ENCODE measurements at places on chromosomes 7 and 10. TPM values are rescaled to one million over a fixed set of nuclear protein-coding genes. Genes with fewer than 3 reads are reported as not detected.

AKR1C4 gene
- total RNA-seq: not detected

GLI3 gene
- 16.4 TPM for total RNA-seq

RABGEF1 gene
- 53.2 TPM for total RNA-seq

DNA sequence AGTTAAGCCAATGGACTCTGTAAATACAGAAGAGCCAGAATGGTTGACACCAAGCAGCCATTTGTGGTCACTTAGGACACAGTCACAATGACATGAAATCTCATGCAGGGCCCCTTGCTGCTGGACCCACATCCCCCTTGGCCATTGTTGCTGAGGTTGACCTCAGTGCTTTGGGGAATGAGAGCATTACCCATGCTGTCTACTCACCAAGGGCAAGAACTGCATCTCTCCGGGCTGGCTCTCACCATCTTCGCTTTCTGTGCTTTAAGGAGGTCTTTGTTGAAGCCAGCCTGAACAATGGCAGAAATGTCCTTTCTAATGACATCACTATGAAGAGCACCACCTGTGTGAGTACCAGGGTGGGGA is 30.1 kb upstream of the ZNF488 start:
- DNase-seq: no peak

DNA sequence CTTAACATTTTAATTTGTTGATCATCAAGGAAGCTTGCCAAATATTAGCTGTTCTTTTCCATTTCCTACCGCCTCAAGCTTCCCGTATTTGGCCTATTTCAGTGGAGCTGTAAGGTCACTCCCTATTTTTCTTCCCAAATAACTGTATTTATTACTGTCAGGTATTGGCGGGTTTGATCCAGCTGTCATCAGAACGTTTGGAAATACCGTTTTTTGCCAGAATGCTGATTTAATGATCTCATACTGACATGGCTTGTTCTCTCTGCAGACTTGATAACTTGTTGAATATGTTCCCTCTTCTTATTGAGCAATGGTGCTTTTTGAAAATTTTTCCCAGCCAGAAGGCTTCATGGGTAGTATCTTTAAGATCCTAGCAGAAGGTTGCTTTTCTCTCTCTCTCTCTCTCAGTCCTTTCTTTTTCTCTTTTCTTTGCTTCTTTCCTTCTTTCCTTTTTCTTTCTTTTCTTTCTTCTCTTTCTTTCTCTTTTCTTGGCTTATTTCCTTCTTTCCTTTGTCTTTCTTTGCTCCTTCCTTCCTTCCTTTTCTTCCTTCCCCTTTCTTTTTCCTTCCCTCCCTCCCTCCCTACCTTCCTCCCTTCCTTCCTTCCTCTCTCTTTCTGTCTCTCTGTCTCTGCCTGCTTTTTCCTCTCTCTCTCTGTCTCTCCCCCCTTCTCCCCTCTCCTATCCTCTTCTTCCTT is 42.1 kb downstream of the CUX1 start:
- DNase-seq: no peak

DNA sequence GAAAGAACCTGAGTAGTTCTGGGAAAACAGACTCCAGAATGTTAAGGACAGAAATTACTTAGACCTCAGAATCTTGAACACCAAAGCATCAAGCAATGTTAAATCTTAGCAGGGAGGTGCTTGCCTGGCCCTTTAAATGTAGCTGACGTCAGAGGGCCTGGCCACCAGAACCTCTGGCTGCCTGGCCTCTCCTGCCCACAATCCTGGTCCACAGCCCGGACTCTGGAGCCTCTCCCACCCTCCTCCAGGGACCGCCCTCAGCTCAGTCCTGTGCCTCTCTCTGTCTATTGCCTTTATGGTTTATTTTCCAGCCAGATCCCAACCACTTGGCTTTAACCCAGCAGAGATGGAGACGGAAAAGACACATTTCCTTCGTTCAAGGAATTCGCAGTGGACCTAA is 42.2 kb upstream of the EGR2 start:
- DNase-seq: no peak
